ENCODE measurements at places on chromosomes 6 and 20.

- no peak for DNase-seq
Observed at GRCh38 chr20:54219751-54220426, 12.0 kb downstream of the PFDN4 start.

DNA sequence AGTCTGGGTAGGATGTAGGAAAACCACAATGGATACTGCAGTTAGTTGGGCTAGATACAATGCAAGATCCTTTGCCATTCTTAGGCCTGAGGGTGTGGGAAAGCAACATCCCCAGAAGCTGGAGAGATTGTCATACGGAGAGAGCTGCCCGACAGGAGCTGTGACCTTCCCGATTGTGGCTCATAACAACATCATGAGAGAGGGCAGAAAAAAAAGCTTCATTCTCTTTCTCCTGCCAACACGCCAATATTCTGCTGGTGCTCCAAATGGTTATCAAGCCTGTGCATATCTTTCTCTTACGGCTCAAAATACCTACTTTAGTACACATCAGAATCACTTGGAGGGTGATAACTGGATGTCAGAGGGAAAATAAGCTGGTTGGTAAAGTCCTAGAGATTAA is 81.1 kb downstream of the IBTK start:
- DNase-seq: no peak

- DNase-seq: no peak
Observed at GRCh38 chr6:128855581-128856085, 27.3 kb upstream of the LAMA2 start.

DNA sequence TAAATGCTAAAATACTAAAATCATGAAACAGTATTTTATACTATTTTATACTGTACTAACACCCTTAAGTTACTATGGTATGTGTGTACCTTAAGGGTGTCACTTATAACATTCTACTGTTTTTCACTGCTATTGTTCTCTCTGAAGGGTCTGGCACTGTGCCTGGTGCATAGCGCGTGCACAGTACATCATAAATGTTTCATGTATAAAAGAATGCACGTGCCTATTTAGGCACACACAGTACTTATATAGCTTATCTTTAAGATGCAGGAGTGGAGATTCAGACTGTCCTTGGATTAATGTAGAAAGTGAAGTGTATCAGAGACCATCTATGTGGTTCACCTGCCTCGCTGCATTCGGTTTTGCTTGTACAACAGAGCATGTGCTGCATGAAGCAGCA is 64.0 kb upstream of the SGK1 start:
- DNase-seq: peak; percentile 49

DNA sequence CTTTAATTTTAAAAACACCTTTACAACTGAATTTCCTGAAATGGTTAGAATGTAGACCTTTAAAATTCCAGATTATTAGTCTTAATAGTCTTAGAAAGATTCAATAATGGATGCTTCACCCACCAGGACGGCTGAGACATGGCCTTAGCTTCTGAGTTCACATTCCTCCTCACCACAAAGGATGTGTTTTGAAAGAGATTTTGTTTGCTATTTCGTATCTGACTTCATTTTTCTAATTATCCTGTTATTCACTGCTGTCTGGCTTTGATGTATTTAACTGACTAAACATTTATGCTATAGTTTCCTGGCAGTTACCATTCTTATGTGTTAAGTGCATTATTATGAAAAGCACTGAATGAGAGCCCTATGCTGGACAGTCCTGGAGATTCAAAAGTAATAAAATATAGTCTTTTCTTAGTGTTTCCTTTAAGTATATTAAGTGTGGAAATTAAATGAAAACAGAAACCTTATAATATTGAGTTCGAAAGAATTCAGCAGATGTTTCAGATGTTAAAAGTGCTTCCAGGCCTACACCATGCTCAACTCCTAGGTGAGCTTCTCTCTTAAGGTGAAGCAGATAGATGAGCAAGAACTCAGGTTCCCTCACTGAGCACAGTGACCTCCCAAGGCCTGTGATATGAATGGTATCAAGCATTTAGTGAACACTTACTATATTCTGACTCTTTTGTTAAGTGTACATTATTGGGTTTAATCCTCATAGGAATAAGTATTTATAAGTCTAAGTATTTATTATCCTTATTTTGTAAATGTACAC is 40.3 kb downstream of the MAP3K4 start:
- DNase-seq: no peak

- no peak for DNase-seq
Observed at GRCh38 chr20:12153628-12154027, 235.9 kb downstream of the BTBD3 start.

DNA sequence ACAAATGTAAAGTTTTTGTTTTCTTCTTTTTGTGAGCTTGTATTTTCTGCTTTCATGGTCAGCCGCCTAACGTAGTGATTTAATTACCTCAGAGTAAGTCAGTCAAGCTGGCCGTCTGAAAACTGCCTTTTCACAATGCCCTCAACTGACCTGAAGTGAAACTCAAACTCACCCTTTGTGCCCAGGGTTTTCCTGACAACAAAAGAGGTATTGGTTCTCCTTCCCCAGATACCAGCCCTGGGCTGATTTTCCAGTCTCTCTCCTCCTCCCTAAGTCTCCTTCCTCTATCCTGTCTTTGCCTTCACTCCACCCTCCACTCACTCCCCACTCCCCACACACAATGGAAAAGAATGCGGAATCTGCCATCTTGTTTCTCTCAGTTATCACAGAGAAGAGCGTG is 184.5 kb upstream of the HEY2 start:
- no peak for DNase-seq

- no peak for DNase-seq
Observed at GRCh38 chr6:165647041-165647440, 16.0 kb downstream of the PDE10A start.

- no peak for DNase-seq
Observed at GRCh38 chr20:6055981-6056569, 2.2 kb upstream of the LRRN4 start.

DNA sequence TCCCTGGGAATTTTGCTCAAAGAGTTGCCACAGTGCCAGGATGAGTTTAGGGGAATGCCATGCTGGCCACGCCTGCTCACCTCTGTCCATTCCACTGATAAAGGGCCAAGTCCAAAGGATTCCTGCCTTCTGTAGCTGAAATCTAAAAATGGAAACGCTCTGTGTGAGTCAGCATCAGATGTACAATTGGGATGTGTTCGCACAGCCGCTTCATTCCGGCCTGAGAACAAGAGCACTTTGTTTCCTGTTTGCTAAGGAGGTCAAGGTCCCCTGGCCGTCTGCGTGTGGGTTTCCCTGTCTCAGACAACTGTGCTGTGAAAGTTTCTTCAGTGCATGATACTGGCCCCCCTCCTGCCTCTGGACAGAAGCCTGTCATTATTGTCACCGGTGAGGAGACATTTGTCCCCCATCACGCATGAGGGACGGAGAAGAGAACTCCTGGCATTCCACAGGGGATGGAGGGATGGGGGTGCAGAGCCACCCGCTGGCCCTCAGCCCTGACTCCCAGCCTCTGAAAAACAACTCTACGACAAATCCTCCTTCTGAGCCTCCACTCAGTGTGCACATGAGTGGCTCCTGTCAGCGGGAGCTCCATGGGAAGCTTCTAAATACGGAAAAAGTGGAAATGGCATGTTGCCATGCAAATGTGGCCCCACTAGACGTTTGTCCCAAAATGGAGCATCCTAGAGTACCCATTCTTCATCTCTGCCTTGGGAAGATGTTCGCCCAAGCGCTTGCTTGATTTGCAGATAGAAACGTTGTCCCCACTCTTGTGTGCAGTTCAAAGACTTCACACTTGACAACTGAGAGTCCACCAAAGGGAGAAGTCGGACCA is 143.5 kb upstream of the AFDN start:
- DNase-seq: peak; percentile 93

DNA sequence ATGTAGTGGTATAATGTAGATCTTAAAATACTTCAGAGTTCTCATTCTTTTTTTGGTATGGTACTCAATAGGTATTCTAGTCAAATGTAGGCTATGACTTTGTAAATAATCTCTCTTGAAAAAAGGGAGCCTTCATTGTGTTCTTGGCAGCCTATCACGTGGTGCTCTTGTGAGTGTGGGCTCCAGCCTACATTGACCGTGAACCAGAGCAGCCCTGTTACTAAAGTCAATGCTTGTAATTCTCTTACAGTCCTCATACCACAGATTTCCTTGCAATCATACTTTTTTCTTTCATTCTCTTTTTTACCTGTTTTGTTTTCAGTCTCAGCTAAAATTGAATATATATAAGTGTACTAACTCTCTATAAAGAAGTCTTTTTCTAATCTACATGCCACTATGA is 31.1 kb downstream of the ARID1B start:
- no peak for DNase-seq

- DNase-seq: no peak
Observed at GRCh38 chr6:32129297-32130088, 595 bp downstream of the FKBPL start.

GRCh38 chr6:142857796-142858555 is 87.0 kb downstream of the HIVEP2 start:
- DNase-seq: no peak

GRCh38 chr20:16824664-16825063 is 76.5 kb downstream of the OTOR start:
- no peak for DNase-seq

DNA sequence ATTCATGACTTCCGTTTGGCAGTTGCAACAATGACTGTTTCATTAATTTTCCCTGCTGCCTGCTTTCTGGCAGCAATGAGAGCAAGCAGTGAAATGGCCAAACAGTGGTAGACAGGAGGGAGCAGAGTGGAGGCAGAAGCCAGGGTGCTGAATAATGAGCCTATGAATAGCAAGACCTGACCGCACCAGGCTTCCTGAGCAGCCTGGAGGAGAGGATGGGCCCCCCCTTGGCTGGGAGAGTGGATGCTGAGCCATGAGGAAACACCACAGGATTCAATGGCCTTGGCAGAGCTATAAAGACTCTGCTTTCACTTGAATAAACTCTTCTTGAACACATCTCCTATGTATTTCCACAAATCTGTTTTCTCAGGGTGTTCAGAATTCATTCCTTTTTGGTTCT is 68.1 kb upstream of the SNRPB2 start:
- no peak for DNase-seq

DNA sequence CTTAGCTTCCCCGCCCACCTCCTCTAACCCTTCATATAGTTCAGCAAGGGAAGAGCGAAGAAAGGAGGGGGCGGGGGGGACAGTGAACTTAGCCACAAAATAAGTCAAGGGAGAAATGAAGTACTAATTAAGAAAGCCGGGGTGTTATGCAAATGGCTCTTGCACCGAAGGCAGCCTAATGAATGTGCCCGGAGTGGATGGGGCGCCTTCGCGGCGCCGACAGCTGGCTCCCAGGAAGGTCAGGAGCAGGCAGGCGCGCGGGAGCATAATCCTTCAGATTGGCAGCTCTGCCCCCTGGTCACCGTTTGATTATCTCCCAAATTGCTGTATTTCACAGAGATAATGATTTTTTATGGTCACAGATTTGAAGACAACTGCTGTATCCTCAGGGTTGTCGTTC is 395.1 kb downstream of the TFAP2B start:
- DNase-seq: no peak

DNA sequence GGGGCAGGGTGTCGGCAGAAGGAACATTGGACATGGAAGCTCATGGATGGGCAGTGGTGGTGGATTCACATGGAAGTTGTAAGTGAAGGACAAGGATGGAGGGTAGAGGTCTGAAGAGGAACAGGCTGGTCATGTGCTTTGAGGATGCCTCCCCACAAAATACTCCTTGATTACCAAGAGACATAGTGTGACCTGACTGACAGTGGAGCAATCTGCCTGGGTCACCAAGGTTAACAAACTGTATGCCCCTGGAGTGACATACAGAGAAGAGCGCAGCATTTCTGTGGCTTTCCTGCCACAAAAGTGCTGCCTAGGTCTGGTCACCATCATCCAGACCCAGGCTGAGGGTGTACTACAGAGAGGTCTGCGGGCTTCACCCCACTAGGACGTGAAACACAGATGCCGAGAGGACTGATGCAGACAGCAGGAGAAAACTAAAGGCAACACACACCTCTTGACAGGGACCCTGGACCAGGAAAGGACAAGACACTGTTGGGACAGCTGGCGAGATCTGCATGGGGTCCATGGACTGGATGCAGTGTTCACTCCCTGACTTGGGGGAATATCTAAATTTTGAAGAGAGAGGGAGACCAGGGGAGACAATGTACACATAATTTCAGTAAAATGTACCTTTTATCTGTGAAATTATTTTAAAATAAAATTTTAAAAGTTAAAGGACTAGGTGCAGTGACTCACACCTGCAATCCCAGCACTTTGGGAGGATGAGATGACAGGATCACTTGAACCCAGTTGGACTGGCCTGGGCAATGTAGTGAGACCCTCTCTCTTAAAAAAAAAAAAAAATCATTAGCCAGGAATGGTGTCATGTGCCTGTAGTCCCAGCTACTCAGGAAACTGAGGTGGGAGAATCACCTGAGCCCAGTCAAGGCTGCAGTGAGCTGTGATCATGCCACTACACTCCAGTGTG is 64.9 kb downstream of the CSE1L start:
- DNase-seq: no peak

DNA sequence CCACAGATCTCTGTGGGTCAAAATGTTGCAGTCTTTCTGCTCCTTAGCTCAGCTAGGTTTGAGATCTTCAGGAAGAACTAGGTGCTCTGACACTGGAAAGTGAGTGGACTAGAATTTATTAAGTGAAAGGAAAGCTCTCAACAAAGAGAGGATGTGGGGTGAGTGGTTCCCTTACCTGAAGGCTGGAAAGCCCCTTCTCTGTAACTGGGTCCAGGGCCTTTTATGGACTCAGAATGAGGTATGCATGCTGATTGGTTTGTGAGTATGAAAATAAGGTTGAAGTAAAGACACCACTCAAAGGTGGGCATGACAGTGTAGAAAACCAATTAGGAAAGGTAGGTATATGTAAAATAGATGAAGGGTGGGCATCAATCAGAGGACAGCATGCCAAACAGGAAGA is 485.5 kb downstream of the CD109 start:
- DNase-seq: no peak

GRCh38 chr6:159487636-159488035 is 205.4 kb downstream of the SOD2 start:
- no peak for DNase-seq

DNA sequence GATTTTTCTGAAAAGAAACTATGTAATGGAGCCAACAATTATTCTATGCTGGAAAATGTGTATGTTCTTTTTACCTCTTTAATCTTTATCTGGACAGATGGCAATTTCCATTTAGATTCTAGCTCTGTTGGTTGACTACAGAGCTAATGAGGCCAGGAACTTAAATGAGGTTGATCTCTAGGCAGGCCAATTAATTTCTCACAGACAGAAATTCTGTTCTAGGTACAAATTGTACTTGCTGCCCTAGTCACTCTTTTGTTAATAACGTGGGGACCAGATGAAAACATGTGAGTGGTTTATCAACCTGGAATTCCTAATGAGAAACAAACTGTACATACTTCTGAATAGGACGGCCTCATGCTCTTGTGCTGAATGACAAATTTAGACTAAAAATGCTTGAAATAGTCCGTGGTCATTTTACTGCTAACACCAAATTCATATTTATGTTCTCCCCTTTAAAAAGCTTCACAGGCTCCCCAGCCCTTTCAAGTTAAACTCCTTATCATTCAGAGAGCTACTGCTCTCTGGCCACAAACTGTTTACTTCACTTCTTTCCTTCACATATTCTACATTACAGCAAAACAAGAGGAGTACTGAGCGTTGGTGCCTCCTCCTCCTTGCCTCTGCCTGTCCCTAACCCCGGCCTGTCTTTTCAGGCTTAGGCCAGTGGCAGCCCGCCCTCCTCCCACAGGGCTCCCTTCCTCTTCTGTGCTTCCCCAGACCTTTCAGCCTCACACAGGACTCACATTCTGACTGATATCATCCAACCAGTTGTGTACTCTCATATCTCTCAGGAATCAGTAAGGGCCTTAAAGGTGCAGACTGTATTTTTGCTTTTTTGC is 41.4 kb downstream of the DTNBP1 start:
- no peak for DNase-seq

Data from pulmonary artery endothelial cell (primary cell).